Left lung (tissue), 14 donors: ENCODE measurements at places on chromosomes 13 and 19. TPM values are rescaled to one million over a fixed set of nuclear protein-coding genes. Genes with fewer than 3 reads are reported as not detected.

Gene FCHO1
- 1.3 TPM for polyA plus RNA-seq

GRCh38 chr13:95833719-95834118 lies 156.8 kb downstream of the DNAJC3 start:
- DNase-seq = no peak

- DNase-seq = no peak
Observed at GRCh38 chr19:35556846-35557538, 6.5 kb downstream of the ATP4A start.

DNA sequence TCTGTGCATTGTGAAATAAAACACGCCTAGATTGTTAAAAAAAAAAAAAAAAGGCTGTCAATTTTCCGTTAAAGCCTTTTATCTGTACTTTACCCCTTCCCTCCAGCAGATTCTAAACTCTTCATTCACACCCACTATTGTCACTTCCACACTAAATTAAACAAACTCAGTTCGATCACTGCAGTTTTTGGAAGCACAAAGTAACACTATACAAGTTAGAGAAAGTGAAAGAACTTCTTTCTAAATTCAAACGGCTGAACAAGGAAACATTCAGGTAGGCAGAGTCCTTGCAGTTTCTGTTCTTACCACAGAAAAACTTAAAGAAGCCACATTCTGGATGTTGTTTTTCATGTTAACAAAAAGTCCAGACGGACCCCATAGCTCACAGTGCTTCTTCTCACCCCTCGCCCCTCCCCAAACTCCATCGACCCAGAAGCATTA lies 27.5 kb upstream of the UBE2L5 start:
- no peak for DNase-seq

GRCh38 chr19:8333767-8334457 lies 9.2 kb downstream of the KANK3 start:
- no peak for DNase-seq

DNA sequence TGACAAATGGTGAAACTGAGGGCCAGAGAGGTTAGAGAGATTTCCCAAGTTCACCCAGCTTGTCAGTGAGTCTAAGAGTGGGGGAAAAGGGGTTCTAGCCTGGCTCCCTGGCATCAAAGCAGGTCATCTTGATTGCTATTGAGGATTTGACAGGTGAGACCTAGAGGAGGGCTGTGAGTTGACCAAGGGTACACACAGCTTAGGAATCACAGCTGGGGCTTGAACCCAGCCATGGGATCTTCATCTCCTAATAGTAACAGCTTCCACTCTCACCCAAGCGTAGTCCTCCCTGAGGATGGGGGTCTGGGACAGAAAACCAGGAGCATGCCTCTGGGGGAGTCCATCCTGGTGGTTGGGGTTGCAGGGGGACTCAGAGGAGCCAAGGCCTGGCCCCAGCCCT lies 6.8 kb downstream of the CYP4F8 start:
- no peak for DNase-seq
